T-helper 22 cell (primary cell): ENCODE measurements at places on chromosomes 5 and 9.

GRCh38 chr9:73046769-73047168 lies 93.9 kb upstream of the ALDH1A1 start:
- no peak for DNase-seq

DNA sequence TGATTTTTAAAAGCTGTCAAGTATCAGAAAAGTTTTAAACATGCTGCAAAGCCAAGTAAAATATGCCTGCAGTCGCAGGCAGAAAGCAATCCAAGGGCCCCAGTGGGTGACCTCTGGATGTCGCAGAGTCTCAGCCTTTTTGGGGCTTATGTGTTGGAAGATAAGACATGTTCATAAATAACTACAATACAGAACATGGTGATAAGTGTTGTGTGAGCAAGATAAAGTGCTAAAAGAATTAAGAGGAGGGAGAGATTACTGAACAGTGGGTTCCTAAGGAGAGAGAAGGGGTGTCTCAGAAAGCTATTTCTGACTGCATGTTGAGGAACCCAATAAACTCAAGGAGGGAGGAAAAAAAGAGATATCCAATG lies 78.9 kb upstream of the ADRB2 start:
- no peak for DNase-seq

GRCh38 chr5:52920929-52921328 lies 68.2 kb upstream of the ITGA2 start:
- no peak for DNase-seq

DNA sequence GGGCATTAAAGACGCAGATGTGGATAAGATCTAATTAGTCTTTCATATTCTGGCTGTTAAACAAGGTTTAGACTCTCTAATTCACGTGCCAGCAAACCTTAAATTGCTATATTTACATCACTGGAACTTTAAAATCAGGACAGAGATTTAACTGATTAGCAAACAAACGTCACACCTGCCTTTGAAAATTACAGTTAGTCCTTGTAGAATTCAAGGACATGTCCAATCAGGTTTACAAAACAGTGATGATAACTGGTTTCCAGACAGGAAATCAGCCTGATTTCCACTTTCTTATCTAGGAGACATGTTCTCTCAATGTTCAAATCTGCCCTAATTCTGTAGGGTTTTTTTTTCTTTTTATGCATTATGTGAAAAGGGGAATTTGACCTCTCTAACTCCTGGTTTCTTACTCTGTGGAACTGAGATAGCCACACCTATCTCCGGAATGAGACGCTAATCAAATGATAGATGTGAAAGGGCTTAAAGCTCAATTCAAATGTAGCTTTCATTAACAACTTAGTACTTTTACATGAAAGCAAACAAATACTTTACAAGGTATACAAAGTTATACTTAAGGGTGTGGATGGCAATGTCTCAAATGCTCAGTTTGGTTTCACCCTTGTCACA lies 26.5 kb downstream of the SPINK5 start:
- DNase-seq = no peak

- no peak for DNase-seq
These were observed 22.1 kb upstream of the GABBR2 start for GRCh38 chr9:98730871-98731270.
